ENCODE measurements at places on chromosomes 2 and 18.

- no peak for DNase-seq
These were observed 4.8 kb downstream of the SOX11 start for GRCh38 chr2:5696945-5697521.

- peak; percentile 43 for DNase-seq
These were observed 93.1 kb downstream of the TNFRSF11A start for GRCh38 chr18:62418258-62418657.

DNA sequence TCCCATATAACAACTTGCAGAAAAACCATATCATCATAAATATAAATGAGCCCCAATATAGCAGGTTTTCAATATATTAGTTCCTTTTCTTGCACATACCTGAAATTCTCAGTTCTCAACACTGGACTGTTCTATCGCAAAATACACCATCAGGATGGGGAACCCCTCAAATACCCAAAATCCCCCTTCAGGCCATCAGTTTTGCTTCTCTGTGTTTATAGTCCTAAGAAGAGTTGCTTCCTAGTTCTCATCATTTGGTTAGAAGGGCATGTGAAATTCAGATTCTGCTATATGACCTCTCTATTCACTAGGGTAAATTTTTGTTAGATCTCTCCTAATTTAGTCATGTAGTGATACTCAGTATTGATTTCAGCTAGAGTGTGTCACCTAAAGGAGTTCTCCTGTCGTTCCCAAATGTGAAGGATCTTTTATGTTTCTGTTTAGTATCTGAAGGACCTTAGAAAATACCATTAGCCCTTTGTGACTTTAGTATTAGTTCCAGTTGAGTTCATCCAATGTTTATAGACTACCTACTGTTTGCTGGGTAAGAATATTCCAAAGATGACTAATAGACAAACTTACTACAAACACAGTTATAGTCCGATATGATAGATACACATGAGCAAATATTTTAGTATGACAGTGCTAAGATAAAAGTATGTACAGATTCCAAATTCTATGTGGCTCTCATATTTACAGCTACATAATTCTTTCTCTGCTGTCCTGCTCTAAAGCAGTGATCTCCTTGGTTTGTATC, 115.8 kb downstream of the TTC27 start:
- no peak for DNase-seq

DNA sequence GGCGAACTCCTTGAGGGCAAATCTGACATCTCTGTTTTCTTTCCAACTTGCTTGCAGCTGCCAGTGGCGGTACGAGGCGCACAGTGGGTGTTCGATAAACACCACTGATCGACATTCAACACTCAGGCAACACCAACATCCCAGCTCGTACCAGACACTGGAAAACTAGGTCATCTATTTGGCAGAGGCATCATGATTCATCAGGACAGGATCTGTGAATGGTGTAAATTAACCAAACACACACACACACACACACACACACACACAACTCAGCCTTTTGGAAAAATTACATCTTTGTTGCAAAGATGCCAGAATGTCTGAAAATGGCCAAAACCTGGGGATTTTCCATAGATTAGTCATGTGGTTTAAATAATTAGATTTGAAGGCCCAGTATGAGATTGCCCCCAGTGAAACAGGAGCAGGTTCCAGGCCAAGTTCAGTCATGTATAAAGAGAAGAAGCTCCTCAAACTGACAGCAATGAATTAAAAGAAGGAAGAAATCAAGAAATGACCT, 150.5 kb upstream of the NCKAP5 start:
- no peak for DNase-seq

DNA sequence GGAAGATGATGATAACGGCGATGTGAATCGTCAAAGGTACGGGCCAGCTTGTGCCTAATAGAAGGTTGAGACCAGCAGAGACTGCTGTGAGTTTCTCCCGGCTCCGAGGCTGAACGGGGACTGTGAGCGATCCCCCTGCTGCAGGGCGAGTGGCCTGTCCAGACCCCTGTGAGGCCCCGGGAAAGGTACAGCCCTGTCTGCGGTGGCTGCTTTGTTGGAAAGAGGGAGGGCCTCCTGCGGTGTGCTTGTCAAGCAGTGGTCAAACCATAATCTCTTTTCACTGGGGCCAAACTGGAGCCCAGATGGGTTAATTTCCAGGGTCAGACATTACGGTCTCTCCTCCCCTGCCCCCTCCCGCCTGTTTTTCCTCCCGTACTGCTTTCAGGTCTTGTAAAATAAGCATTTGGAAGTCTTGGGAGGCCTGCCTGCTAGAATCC, 3.0 kb downstream of the FZD7 start:
- DNase-seq: no peak

DNA sequence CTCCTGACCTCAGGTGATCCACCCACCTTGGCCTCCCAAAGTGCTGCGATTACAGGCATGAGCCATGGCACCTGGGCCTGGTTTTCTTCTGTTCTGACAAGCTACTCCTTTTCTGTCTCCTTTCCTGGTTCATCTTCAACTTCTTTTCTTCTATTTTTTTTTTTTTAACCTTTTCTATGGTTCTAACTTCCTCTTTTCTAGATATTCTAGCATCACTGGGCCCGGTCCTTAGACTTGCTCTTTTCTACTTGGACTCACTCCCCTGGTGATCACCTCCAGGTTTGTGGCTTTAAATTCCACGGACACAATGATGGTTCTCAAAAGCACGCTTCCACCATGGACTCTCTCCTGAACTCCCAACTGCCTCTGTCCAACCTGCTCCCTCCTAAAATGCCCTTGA, 2.0 kb downstream of the EIF2AK2 start:
- DNase-seq: no peak

GRCh38 chr2:133641497-133641896, 73.2 kb upstream of the NCKAP5 start:
- no peak for DNase-seq

GRCh38 chr2:216477283-216478035, 21.2 kb upstream of the RPL37A start:
- no peak for DNase-seq

- no peak for DNase-seq
These were observed 129.5 kb downstream of the FAM124B start for GRCh38 chr2:224272237-224272910.

DNA sequence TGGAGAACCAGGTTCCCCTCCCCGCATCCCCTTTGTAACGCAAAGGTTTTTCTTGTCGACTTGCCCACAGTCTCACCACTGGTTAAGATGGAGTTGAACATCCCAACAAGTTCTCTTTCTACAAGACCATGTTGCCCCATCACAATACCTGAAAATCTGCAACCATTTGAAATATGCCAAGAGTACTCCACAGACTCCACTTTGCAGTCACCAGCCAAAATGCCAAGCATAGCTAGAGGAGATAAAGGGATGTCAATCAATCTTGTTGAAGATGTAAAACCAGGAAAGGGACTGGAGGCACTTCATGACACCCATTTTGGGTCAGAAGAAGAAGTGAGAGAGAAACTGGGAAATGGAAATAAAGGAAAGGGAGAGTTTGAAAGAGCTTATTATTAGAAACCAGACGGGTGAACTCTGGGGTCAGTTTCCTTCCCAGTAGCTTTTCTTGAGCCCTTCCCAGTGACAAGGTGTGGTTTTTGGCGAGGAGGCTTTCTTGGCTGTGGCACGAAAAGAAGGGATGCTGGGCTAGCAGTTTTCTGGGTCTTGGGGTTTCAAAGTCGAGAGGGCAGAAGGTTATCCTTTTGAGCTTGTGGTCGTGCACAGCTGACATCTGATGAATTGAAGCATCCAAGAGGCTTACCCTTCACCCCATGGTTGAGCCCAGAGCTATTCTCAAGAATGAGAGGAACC, 79.3 kb downstream of the ACAA2 start:
- DNase-seq: no peak

GRCh38 chr18:77140030-77140429, 7.4 kb upstream of the MBP start:
- DNase-seq: no peak

DNA sequence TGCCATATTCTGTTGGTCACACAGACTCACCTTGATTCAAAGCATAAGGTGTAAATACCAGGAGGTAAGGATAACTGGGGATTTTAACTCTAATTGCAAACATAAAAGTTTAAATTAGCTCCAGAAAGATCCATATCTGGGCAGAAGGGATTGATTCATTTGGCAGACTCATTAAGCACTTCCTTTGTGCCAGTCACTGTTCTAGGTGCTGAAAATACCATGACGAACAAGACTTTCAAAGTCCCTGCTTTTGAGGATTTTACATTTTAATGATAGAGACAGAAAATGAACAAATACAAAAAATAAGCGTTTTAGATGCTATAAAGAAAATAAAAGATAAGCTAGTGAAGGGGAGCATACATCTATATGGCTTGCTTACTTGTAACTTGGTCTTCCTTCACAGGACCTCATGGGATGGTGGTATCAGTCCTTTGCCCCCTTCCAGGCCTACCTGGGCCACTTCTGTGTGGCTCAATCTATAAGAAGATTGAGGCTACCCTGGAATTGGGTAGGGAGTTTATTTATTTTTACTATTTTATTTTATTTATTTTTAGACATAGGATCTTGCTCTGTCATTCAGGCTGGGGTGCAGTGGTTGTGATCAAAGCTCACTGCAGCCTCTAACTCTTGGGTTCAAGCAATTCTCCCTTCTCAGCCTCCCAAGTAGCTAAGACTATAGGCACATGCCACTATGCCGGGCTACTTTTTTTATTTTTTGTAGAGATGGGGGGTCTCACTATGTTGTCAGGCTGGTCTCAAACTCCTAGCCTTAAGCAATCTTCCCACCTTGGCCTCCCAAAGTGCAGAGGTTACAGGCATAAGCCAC, 212.8 kb downstream of the MYCN start:
- DNase-seq: no peak

DNA sequence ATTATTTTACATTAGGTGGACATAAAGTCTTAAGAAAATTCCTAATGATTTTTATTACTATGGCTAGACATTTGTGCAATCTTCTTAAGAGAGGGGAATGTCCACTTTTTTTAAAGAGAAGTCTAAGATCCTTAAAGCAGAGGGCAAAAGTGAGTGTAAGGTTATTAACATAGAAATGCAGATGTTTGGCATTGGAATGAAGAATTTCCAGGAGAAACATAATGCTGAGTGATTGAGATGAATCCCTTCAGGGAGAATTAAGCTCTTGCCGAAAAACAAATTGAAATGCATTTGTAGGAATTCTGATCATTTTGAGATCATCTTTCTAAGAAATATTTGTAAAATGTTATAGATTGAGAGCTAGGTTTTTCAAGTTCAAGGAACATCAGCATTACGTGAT, 15.0 kb downstream of the FAM124B start:
- DNase-seq: no peak

- no peak for DNase-seq
These were observed 28.6 kb upstream of the GALNT5 start for GRCh38 chr2:157228946-157229345.

DNA sequence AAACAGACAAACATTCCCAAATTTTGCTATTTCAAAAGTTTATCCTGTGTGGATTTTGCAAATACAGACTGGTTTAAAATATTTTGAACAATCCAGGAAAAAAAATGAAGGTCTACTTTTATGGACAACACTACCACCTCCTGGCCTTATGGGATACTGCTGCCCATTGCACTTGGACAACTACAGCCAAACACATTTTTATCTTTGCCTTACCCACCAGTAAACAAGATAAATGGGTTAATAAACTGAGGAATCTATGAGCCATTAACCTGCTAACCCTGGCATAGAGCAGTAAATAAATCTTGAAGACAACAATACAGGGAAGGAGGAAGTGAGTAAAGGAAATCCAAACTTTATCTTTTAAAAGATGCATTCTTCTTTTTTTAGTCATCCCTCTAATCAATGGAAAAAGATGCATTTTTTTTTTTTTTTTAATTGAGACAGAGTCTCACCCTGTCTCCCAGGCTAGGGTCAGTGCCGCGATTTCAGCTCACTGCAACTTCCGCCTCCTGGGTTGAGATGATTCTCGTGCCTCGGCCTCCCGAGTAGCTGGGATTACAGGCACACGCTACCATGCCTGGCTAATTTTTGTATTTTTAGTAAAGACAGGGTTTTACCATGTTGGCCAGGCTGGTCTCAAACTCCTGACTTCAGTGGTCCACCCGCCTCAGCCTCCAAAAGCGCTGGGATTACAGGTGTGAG, 2.1 kb upstream of the SPIRE1 start:
- DNase-seq: no peak

- DNase-seq: no peak
These were observed 41.3 kb downstream of the PSMG2 start for GRCh38 chr18:12744103-12744502.

DNA sequence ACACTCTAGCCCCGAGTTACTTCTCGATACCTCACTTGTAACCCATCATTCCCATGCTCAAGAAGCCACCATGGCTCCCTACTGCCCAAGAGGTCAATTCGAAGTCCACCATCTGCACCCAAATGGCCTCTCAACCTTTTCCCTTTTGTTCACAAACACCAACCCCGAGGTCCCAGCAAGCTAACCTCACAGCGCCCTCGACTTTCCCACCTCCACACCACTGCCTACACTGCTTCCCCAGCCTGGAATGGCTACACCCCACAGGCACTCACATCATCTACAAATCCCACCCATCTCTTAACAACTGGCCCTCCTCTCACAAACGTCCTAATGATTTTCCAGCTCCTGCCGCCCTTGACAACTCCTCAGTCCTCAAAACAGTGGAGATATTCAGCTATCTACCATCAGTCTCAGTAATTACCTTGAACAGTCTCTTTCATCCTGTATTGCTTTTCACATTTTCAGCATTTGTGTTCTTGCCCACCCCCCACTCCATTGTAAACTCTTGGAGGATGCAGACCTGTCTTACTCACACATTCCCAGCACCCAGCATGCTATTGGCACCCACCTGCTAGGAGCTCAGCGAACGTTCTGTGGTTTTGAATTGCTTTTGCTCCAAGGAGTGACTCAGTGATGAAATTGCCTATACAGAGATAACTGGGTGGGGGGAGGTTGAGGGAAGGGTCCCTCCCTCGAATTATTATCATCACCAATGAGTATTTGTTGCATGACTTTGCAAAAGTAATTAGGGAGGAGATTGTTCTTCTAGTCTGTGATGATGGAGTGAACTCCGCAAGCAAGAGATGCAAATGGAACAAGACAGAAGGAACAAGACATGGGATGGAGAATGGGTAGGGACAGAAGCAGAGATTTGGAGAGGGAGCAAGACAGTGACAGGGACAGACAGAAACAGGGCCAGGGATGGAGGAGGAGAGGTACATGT, 106.8 kb downstream of the CYP26B1 start:
- no peak for DNase-seq

DNA sequence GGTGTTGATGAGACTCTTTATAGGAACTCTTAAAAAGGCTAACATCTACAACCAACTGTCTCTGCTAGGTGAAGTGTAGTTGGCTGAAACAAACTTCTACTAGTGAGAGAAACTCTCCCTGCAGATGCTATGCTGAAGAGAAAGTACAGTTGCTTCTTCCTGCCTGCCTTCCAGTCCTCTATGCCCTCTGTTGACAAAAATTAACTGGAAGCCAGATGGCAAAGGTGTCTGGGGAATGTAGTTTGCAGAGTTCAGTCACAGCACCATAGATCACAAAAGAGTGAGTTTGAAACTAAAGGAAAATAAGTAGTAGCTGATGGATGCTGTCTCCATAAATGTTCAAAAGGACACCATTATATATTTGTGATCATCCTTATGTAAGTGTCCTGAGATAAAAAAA, 958.8 kb upstream of the NRXN1 start:
- no peak for DNase-seq

Data from stimulated activated naive CD4-positive, alpha-beta T cell (primary cell).